ENCODE measurements at places on chromosomes 1 and 21.

GRCh38 chr1:245039196-245039595 lies 115.6 kb upstream of the KIF26B start:
- no peak for DNase-seq

GRCh38 chr1:6909401-6909800 lies 124.1 kb downstream of the CAMTA1 start:
- no peak for DNase-seq

DNA sequence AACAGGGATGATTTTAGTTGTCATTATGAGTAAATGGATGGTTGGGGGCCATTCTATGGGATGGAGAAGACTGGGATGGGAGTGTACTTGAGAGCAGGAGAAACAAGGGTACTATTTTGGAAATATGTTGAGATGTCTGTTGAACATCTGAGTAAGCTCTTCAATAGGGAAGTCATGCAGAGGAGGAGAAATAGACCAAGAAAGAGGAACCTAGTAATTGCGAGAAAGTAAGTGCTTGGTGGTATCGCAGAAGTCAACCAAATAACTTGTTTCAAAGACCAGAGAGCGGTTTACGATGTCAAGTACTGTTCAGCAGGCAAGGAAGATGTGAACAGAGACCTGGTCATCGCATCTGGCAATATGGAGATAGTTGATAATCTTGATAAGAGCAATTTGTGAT lies 22.4 kb upstream of the CHRM3 start:
- DNase-seq = no peak

GRCh38 chr1:182248721-182249120 lies 142.9 kb downstream of the GLUL start:
- no peak for DNase-seq

DNA sequence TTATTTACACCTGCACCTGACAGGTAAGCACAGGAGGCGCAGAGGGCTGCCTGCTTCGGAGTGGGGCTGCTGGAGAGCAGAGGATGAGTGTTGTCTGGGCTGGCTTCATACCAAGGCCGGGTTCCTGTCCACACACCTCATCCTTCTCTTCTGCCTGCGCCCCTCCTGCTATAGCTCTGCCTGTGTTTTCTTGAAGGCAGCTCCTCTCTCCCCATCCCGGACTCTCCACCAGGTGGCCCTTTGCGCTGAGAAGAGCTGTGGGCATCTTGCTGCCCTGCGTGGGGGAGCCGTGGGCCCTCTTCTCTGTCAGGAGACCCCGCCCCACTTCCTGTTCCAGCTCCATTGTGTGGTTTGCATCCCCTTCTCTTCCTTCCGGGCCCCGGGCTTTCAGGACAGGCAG lies 35.0 kb downstream of the ARHGEF10L start:
- DNase-seq = no peak

DNA sequence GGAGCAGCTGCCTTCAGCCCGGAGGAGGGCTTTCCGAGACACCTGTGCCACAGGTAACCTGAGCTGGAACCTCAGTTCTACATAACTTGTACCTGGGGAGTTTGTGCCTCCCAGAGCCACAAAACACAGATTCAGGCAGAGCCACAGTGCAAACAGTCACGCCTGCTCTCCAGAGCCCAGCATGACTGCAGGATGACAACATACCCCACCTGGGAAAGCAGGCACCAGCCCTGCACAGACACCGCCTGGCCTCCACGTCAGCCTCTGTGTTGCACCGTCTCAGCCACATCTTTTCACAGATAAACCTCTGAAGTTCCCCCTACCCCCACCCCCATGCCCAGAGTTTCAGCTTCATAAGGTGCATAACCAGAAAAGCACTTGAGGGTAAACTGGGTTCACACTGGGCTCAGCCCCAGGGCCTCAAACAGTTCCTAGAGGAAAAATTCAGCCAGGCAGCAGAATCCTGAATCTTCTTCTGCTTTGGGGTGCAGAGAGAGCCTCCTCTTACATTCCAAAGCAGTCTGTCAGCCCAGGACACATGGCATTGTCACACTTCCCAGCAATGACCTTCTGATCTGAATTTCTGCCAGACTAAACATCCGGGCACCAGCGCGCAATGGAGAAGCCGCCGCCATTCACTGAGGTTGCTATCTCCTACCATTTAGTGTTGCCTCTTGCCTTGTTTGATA lies 229.5 kb downstream of the TOMM20 start:
- DNase-seq = no peak

Data from AML-193 (cell line).